ENCODE measurements at places on chromosomes 16 and 17.

GRCh38 chr16:2707368-2708289 is 12.4 kb downstream of the PRSS27 start:
- no peak for DNase-seq

- DNase-seq, result no peak
Measured at GRCh38 chr17:10674704-10675103, 17.6 kb upstream of the MYH3 start.

- DNase-seq, result no peak
Measured at GRCh38 chr17:61996916-61997605, 68.0 kb downstream of the MED13 start.

DNA sequence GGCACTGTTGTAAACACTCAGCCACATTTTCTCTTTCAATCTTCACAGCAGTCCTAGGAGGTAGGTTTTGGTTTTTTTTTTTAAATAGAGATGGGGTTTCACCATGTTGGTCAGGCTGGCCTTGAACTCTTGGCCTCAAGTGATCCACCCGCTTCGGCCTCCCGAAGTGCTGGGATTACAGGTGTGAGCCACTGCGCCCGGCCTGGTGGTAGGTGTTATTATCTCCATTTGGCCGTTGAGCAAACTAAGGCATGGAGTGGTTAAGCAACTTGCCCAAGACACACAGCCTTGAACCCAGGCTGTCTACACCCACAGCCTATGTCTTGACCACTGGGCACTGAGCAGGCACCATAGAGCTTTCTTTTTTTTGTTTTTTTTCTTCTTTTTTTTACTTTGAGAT is 8.6 kb downstream of the SGCA start:
- no peak for DNase-seq

- DNase-seq, result no peak
Measured at GRCh38 chr17:3448059-3448665, 14.5 kb upstream of the OR1E2 start.

GRCh38 chr17:1322014-1322428 is 42.6 kb downstream of the TRARG1 start:
- no peak for DNase-seq

DNA sequence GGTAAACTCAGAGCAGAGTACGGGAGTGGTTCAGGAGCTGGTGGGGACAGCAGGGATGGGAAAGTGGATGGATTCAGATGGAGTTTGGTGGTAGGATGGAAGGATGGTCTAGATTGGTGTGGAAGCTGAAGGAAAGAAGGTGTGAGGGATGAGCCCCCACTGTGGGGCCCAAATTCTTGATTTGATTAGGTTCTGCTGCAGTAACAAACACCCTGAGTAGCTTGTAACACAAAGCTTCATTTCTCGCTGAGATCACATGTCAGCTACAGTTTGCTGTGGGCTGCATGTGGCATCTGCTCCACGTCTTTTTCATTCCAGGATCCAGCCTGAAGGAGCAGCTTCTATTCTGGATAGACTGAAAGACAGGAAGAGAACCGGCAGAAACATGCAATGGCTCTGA is 143.8 kb downstream of the IRX3 start:
- no peak for DNase-seq

DNA sequence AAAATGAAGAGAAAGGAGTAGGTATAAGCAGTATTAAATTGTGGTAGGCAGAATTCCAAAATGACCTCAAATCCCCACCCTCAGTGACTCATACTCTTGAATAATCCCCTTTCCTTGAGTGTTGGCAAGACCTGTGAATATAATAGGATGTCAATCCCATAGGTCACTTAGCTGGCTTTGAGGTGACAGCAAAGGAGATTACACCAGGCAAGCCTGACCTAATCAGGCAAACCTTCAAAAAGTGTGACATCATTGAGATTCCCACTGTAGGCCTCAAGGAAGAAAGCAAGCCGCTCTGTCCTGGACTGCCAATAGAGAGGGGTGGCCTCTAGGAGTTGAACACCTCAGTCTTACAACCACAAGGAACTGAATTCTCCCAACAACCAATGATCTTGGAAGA is 535.2 kb downstream of the RBFOX1 start:
- DNase-seq, result no peak

DNA sequence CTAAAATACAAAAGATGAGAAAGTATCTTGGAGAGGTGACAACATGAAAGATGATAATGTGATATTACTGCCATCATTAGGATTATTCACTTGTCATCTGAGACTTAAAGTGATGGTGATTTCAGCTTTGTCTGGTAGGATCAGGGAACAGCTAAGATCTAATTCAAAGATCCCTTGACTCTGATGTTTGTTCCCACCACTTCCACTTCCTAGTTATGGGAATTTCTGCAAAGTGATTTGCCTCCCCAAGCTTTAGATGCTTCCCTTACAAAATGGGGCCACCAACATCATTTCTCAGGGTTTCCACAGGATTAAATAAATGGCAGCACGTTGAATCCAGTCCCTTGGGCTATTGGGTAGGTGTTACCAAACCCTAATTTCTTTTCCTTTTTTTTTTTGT is 550.8 kb upstream of the CDH5 start:
- DNase-seq, result no peak

- DNase-seq, result no peak
Measured at GRCh38 chr16:17325476-17326143, 145.2 kb downstream of the XYLT1 start.

DNA sequence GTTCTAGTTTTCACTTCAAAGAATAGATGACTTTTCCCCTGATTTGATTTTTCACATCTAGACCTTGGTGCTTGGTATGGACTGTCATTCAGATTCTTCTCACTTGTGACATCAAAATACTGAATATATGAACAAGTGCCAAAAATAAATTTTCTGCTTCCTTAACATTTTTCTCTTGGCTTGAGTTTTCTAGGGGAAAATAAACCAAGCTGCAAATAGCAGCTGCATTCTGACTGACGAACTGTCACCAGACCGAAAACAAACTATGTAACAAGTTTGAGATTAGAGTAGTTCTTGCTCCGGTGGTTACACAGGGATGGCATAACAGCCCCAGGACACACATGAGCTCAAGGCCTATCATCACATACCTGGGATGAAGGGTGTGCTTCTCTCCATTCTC is 345.7 kb downstream of the CNTNAP4 start:
- DNase-seq, result no peak
